ENCODE measurements at places on chromosomes 7 and 10.

DNA sequence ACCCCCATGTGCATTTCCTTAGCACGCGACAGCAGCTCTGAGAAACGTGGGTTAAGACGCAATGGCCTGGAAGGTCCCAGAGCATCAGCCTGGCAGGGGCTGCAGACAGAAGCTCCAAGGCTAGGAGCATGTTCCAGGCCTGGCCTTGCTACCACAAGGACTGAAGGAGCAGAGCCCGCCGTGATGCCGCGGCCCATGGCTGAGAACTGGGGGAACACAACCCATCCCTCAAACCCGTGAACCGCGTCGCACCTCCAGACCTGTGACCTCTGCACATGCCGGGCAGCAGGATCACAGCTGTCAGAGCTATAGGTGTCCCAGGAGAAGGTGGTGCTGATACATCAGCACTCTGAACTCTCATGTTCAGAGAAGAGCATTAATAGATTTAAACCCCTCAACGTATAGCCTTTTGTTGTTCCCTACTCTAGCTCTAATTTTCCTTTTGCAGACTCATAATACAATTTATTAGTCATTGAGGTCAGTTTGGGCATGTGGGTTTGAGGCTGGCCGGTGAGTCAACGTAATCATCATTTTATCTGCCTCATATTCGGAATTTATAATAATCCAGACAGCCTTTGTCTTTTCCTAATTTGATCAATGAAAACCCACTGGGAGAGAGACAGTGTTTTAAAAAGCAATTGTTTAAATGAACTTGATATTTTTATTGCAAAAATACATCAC is 222.5 kb upstream of the TCERG1L start:
- no peak for DNase-seq

- no peak for DNase-seq
Observed at GRCh38 chr7:16738011-16738688, 15.4 kb upstream of the TSPAN13 start.

DNA sequence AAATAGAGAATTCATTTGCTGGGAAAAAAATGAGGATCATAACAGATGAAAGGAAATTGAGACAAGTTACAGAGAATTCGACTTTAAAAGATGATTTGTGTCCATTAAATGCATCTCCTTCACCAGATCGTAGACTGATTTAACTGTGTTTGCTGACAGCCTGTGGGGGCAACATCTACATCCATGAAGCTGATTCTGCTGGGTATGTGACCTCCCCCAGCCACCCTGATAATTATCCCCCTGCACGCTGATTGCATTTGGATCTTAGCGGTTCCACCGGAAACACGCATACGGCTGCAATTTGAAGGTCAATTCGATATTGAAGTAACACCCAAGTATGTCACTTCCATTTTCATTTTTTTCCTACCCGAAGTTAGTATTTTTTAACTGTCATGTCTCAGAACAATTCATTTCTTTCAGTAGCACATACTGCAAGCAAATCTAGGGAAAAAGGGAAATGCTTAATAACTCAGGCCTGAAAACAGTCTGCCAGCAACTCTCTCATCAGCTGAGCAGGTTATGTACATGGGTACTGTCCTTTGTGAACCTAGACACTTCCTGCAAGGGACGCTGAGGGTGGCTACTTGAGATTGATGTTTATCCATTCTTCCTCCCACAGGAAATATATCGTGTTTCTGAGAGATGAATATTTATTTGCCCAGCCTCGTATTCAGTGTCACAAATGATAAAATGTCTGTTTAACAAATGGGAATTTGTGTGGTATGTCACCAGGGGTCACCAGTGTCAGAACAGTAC is 134.9 kb downstream of the ZNF22 start:
- DNase-seq: no peak

DNA sequence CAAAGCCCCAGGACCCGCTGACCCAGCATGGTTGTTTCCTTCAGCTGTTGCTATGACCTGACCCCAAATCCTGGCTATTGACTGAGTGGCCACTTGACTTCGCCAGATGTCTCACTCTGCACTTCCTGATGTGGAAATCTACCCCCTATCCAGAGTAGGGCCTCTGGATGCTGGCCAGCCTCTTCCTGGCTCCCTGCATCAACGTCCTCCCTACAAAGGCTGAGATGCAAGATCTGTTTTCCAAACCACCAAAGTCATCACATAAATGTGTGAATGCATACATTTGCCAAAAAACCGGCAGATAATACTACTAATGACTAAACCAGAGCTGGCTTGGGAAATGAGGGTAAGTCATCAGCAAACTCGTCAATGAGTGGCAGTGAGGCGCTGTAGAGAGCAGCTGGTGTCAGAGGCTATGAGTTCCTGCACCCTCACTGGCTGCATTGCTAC is 70.4 kb downstream of the PYROXD2 start:
- DNase-seq: peak; percentile 58

- no peak for DNase-seq
Observed at GRCh38 chr7:120400806-120401455, 128.0 kb downstream of the KCND2 start.

- DNase-seq: no peak
Observed at GRCh38 chr7:48427671-48428070, 256.4 kb downstream of the ABCA13 start.

- DNase-seq: peak; percentile 70
Observed at GRCh38 chr10:75403144-75403938, 1.8 kb upstream of the ZNF503 start.

GRCh38 chr7:43767311-43767710 is 8.8 kb downstream of the BLVRA start:
- no peak for DNase-seq

GRCh38 chr10:68594405-68594804 is 34.3 kb downstream of the TET1 start:
- DNase-seq: peak; percentile 22

GRCh38 chr7:139673230-139673629 is 104.6 kb downstream of the HIPK2 start:
- DNase-seq: no peak

- no peak for DNase-seq
Observed at GRCh38 chr7:14389595-14389994, 400.1 kb upstream of the ETV1 start.

DNA sequence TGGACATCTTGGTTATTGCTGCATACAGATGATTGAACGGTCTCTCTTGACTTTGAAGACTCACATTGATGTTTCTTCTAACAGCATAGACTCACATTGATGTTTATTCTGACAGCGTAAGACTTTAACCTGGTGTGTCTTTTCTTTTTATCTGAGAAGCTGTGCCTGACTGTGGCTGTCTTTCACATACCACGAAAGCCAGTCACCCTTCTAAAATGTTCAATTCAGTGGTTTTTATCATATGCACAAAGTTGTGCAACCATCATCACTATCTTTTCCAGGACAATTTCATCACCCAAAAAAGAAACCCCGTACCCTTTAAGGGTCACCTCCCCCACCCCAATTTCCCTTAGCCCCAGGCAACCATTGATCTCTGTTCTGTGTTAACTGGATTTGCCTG is 24.7 kb downstream of the CELF2 start:
- no peak for DNase-seq

GRCh38 chr10:75600833-75601232 is 169.4 kb downstream of the LRMDA start:
- no peak for DNase-seq

- peak; percentile 76 for DNase-seq
Observed at GRCh38 chr10:43204943-43205671, 61.8 kb downstream of the RASGEF1A start.

GRCh38 chr7:152477079-152477478 is 41.3 kb upstream of the KMT2C start:
- DNase-seq: no peak

DNA sequence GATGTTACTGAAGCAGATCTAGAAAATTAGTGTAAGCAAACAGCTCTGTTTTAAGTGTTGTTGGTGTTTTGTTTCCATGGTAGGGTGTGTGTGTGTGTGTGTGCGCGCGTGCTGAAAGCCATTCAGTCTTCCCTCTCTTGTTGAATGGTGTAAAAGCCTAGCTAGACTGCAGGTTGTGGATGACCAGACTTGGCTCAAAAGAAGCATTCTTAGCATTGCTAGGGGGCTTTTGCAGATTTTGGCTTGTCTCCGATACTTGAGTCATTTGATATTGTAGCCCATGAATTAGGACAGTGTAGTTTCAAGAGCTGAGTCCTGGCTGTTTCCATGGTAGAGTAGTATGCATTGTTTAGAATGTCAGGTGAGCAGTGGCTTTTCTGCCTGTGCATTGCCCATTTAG is 99.1 kb downstream of the SND1 start:
- DNase-seq: no peak
